ENCODE measurements at places on chromosomes 7 and 10. TPM values are rescaled to one million over a fixed set of nuclear protein-coding genes. Genes with fewer than 3 reads are reported as not detected.
A peak's percentile ranks its signal among the peaks of the same experiment; 100 is the strongest.

DNA sequence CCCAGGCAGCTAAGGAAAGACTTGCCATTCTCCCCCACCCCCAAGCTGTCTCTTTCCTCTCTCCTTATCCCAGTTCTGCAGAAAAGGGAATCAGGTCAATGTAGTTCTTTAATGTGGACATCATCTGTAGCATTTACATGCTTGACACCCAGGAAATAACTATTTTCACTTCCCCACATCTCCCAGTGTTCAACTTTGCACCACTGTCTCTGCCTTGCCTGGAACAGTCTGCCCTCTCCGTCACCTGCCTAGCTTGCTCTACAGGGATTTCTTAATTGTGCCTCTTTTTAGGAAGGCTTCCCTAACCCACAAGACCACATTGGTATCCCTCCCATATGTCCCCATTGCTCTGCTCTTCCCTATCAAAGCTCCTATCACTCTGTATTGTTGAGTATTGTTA is 45.9 kb upstream of the TOMM7 start:
- no peak for DNase-seq

DNA sequence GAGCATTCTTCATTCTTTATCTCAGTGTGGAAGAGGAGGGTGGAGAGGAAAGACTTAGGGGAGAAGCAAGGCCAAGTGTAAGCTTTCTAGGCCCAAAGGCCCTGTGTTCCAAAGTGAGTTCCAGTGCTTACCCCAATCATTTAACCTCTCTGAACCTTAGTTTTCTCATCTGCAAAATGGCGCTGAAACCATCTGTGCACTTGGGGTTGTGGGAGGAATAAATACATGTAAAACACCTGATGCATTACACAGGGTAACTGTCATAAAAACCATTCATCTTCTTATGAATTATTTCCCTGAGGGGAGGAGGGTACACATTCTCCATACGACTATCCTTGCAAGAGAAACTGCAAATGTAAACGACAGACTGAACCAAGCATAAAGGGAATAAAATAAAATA is 19.0 kb downstream of the PIK3AP1 start:
- no peak for DNase-seq

Gene NRG3
- polyA plus RNA-seq: not detected

Gene RAPGEF5
- not detected for polyA plus RNA-seq

- peak; percentile 40 for DNase-seq
These were observed 1.2 kb downstream of the AGAP3 start for GRCh38 chr7:151087245-151088018.

DNA sequence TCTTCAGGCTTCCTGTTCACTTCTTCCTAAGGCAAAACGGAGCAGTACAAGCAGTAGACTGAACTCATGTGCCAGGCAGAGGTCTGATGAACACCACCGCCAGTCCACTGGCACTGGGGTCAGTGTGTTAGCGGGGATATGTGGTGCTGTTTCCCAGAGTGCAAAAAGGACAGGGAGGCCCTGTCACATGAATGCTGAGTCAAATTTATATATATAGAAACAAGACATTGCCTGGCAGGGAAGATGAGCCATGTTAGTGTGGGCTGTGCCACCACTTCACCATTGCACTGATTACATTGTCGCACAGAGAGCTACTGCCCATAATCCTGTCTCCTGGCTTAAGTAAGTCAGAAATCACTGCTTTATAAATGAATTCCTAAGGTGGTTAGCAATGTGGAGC is 122.2 kb upstream of the AMPH start:
- DNase-seq: no peak

Gene TLX1
- polyA plus RNA-seq: not detected

DNA sequence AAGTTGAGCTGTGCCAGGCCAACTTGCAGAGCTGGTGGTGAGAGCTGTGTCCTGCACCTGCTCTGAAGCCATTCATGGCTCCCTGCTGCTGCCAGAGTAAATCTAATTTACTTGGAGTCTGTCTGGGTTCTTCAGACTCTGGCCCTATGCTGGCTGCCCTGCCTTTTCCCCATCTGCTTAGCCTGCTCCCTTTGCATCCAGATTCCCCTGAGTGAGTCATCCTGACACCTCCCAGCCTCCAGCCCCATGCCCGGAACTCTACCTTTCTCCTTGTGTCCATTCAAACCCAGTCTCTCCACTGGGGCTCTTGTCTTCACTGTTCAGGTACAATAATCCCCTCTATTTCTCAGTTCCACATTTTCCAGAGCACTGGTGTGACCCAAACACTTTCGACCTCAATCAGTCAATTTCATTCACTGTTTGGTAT is 434.4 kb upstream of the ZMIZ1 start:
- no peak for DNase-seq

DNA sequence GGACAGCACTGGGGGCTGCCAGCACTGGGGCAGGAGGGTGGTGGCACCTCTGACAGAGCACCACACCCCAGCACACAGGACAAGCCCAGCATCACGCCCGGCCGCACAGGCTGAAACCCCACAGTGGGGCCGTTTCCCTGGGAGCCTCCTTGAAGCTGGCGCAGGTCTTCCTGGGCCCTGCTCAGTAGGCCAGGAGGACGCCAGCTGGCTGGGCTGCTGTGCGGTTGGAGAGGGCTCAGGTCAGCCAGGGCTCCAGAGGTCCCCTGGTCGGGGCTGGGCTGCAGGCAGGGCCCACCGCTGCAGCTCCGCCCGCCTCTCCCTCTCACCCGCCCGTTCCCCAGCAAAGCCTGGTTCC is 137.3 kb downstream of the TCERG1L start:
- DNase-seq: no peak

Gene AFAP1L2
- polyA plus RNA-seq: 2.3 TPM

DNA sequence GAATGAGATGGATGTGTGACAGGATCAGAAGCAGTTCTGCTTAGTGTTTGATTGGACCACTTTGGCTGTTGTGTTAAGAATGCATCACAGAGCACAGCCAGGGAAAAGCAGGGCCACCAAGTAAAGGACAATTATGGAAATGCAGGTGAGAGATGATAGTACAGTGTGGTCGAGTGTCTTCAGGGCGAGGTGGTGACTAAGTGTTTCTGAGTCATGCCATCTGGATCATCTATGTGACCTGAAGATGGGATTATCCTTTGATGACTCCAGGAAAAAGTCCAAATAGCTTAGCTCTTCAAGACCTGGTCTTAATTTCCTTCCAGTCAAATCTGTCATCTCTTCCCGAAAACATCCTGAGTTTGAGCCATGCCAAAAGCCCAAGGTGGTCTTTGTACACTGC is 523.2 kb upstream of the IGFBP3 start:
- no peak for DNase-seq

Gene NUTM2B
- polyA plus RNA-seq: not detected

DNA sequence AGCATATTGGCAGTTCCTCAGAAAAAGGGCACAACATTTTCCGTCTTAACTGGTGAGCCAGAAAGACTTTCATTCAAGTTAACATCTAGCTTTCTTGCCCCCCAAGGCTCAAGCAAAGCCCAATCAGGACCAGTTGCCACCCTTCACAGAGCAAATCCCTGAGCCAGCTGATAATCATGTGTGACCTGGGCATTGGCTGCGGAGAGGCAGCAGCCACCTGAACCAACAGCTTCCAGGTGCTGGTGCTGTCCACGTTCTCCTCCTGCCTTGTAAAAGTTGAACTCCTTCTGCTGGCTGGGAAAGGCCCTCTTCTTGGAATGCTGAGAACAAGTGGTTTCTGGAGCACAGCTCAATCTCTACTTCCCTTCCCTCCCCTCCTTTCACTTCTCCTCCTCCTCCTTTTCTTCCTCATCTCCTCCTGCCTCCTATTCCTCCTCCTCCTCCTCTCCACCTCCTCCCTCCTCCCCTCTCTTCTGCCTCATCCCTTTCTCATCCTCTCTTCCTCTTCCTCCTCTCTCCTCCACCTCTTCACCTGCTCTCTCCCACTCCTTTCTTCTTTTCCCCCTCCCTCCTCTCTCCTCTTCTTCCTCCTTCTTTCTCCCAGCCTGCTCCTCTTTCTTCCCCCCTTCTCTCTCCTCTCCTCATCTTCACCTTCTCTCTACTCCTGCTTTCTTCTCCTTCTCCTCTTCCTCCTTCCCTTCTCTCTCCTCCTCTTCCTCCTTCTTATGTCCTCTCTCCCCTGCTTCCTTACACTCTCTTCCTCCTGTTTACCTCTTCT is 140.6 kb downstream of the JCAD start:
- no peak for DNase-seq

Measured in naive thymus-derived CD8-positive, alpha-beta T cell (primary cell).